ENCODE measurements at places on chromosomes 13 and 19.

DNA sequence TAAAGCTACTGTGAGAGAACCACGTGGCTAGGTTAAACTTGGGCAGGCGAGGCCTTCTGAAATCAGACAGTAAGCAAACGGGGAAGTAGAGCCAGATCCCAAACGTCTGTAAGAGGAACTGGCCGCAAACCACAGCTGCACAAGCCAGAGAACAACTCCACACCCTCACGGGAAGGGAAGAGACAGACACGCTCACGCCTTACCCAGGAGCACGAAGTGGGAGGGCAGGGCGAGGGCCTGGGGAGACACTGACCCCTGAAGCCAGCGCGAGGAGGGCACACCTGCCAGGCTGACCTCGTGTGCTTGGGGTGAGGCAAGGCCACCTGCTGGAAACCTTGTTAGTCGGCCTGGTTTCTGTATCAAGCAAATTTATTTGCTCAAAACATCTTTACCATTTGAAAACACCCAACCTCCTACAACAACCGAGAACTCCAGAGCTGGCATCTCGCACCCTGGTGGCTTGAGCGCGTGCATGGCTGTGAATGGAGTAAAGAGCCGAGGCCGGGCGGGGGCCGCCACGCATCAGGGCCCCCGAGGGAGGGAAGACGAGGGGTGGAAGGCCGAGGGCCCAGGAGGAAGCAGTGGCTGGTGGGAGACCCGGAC lies 7.3 kb downstream of the POLR2E start:
- peak; percentile 90 for DNase-seq

DNA sequence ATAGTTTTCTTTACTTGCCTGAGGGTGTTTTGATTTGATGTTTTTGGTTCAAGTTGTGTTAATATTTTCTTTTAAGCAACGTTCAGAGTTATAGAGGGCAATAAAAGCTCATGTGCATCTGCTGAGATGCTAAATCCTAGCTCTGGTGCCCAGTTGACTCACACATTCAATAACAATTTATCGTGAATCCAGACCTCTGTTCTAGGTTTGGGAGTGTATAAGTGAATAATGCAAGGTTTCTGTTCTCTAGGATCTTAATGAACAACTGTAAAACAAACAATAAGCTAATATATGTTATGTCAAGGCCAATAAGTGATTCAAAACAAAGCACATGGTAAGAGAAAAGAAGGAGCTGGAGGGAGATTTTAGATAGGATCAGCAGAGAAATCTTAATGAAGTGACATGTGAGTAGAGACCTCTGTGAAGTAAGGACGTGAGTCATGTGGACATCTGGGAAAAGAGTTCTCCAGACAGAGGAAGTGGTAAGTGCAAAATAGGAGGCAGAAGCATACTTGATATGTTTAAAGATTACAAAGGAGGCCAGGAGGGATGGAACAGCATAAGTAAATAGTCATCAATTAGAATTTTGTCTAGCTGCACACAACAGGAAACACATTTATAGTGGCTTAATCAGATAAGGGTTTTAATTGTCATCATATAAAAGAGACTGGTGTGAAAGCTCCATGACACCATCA lies 278.5 kb upstream of the HTR2A start:
- DNase-seq = peak; percentile 56

- peak; percentile 31 for DNase-seq
These were observed 21.9 kb downstream of the RBM26 start for GRCh38 chr13:79384022-79384610.

DNA sequence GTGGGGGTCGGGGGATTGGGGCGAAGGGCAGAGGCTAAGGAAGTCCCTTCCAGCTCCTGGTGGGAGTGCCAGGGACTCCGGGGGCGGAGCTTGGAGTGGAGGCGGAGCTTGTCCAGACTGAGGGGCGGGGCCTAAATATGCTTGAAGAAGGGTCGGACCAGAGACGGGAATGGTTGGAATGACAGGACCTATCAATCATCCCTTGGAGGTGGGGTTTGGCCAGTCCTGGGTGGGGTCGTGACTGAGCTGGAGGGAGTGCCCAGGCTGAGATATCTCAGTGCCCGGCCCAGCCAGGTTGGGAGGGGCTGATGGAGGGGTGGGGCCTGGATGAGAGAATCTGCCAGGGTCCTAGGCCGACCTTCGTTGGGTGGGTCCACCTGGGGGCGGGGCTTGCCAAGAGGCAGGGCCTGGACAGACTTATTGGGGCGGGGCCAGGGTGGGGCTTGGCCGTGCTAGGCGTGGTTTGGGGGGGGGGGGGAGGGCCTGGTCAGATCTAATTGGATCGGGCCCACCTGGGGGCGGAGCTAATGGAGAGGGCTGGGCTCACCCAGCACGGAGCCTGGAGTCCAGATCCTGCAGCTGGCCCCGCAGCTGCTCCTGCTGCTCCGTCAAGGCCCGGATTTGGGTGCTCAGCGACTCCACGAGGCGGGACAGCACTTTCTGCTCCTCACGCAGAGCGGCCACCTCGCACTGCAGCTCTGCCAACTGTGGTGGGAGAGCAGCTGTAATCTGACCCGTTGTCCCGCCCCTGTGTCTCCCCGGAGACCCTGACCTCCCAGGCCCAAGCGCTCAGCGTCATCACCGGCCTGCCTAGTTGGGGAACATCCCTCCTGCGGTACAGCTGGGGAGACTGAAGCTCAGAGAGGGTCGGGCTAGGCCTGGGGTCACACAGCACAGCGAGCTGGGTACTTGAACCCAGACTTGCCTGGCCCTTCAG lies 2.6 kb upstream of the WIZ start:
- DNase-seq = peak; percentile 45

DNA sequence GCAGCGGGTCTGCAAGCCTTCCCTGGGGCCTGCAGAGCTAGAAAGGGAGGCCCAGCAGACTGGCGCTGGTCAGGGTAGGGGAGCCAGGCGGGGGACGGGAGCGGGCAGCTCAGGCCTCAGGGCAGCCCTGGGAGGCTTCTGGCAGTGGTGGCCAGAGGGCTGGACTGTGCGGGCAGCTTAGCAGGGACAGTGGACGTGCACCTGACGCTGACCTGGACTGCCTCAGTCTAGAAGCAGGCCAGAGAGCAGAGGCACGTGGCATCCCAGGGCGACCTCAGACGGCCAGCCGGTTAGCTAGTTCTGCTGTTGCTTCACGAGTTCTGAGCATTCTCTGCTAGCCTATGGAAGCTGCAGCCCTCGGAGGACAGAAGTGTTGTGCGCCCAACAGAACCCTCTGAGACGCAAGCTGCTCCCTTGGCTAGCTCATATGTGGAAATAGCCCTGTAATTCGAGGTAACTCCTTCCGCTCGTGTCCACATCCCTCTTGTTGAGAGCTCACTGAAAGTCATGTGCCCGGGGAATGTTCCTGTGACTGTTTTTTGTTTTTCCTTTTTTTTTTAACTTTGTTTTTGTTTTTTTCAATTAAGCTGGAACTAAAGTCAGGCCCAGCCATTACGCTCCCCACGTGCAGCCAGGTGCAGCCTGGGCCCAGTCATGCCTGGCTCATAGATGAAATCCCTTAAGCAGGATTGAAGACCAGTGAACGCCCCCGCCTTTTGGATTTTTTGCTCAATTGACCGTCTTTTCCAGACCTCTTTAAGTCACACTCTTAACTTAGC lies 1.9 kb upstream of the FAM174C start:
- no peak for DNase-seq

DNA sequence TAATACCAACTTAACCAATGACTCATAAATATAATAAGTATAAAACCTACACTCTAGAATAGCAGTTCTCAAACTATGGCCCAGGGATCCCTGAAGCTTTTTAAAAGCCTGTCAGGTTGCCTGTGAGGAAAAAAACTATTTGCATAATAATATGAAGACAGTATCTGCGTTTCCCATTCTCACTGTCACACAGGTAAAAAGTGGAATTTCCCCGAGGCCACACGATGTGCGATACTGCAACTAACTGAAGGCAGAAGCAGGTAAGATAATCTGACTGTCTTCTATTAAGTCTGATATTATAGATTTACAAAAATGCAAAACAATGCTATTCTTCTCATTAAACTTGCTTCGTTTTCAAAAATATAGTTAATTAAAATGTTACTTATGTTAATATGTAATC lies 52.5 kb upstream of the EEF1AKMT1 start:
- DNase-seq = no peak

DNA sequence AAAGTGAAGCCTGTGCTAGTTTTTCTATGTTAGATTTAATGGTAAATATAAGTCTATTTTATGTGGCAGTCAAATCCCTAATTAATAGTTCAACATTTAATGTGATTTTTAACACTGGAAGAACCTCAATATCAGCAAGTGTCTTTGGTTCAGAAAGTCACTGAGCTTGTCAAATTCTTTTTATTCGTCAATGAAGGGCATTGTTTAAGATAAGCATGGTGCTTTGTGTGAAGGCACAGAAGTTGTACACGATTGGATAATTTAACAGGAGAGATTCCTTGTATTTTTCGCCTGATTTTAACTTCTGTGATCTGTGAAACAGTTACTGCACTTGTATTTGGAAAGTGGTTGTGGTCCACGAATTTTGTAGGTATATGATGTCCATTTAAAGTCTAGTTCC lies 30.2 kb upstream of the RB1 start:
- no peak for DNase-seq

DNA sequence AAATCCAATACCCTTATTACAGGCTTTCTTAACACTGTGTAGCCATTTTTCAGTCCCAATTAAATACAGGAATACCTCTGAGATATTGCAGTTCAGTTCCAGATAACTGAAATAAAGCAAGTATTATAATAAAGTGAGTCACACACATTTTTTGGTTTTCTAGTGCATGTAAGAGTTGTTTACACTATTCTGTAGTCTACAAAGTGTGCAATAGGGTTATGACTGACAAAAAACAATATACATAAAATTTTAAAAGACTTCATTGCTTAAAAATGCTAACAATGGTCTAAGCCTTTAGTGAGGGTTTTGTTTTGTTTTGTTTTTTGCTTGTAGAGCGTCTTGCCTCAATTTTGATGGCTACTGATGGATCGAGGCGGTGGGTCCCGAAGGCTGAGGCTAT lies 434.4 kb upstream of the NBEA start:
- DNase-seq = no peak

- DNase-seq = no peak
These were observed 17.7 kb downstream of the LSM14A start for GRCh38 chr19:34189917-34190425.
